ENCODE measurements at places on chromosomes 5 and 9. TPM values are rescaled to one million over a fixed set of nuclear protein-coding genes. Genes with fewer than 3 reads are reported as not detected.

GRCh38 chr5:89992201-89992600, 417.4 kb downstream of the CETN3 start:
- no peak for DNase-seq

- DNase-seq: no peak
Observed at GRCh38 chr5:116142495-116142894, 57.7 kb downstream of the COMMD10 start.

DNA sequence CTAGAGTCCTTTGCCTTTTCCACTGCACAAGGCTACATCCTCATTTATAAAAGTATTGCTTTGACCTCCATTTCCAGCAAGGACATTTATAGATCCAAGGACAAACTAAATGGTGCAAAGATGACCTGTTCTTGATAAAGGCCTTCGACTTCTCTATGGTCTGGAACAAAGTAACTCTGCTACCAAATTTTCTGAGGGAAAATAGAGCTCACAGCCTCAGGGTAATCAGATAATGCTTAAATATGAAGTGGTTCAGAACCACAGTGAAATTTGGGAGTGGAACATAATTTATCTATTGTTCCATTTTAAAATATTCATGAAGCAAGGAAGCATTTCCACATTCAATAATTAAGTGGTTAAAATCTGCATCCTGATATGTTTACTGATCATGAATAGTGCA, 137.5 kb downstream of the TTLL11 start:
- DNase-seq: no peak

DNA sequence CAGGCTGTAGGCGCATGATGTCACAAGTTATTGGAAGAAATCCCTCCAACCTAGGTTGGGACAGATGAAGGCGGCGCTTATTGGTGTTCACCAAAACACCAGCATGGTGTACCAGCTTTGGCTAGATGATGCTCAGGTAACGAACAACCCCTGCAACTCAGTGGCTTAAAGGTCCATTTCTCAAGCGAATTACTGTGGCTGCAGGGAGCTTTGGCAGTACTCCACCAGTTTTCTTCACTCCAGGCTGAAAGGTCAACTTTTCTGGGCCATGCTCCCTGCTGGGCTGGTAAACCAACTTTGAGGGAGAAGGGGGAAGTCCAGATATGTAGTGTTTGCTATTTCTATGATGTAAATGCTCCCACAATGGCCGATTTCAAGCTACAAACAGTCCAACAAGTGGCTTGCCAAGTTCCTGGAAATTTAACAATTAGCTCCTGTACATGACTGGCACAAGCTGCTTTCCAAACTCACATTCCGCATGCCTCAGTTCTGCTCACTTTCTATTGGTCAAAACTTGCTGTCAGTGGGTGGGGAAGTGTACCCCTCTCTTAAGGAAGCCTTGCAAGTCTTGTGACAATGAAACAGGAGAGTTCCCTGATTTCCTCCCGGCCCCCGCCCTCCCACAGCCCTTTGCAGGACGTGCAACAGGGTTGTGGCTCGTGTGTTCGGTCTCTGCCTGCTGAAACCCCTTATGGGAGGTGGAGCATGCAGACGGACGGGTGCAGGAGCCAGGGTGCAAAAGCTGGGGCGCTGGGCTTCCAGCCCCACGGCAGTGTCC, 588 bp upstream of the ZBED3 start:
- peak; percentile 87 for DNase-seq

DNA sequence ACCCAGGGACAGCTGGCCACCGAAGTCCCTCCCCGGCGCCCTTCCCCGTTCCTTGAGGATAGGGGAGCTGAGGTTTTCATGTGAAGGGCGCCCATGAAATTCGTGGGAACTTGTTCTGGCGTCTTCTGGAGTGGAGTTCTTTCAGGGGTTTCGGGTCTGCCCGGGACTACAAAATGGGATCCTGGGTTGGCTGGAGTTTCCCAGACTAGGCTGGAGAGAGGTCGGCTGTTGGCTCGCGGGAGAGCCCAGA, 3.6 kb upstream of the RGMB start:
- DNase-seq: no peak

- no peak for DNase-seq
Observed at GRCh38 chr5:34062419-34062818, 19.4 kb upstream of the C1QTNF3 start.

DNA sequence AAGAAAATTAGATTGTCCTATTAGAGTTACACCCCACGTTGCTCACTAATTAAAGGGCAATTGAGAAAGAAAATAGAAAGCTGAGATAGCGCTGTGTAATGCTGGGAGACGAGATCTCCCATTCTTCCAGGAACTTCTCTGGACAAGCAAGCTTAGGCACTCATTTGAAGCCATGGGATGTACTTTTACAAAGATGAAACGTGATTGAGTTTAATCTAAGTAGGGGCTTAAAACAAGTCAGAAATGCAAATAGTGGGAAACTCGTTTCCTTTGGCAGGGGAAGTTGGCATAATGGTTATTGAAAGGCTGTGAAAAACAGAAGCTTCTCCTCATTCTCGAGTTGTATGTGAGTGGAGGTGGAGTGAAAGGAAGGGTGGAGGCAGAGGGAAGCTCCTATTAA, 3.7 kb downstream of the PRDM6 start:
- DNase-seq: no peak

DNA sequence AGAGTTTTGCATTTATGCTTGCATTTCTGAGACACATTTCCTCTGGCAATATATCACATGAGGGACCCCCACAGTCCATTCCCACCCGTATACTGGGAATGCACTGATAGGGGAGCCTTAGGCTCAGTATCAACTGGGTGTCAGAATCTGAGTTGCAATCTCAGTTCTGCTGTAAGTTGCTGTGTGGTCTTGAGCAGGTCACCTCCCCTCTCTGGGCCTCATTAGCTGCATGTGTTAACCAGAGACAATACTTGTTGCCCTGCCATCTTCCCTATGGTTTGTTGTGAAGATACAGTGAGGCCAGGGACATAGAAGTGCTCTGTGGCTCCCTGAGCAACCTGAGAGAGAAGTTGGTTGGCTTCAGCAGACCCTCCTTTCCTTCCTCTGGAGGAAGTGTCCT, 55.7 kb upstream of the TGFBR1 start:
- no peak for DNase-seq

DNA sequence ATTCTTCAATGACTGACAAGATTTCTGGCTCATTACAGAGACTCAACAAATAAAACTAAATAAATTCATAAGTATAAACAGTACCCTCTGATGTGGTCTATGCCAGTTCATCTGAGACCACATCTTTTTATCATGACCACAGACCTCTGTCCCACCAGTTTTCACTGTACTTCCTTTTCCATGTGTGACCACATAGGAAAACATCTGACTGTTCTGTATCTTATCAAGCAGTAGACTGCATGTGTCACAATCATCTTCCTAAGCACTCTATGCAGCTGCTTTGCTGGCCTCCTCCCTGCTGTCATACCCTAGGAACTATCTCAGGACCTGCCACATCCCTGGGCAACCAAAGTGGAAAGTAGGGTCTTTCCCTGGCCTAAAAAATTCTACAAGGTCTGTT, 205.0 kb upstream of the ZNF462 start:
- no peak for DNase-seq

DNA sequence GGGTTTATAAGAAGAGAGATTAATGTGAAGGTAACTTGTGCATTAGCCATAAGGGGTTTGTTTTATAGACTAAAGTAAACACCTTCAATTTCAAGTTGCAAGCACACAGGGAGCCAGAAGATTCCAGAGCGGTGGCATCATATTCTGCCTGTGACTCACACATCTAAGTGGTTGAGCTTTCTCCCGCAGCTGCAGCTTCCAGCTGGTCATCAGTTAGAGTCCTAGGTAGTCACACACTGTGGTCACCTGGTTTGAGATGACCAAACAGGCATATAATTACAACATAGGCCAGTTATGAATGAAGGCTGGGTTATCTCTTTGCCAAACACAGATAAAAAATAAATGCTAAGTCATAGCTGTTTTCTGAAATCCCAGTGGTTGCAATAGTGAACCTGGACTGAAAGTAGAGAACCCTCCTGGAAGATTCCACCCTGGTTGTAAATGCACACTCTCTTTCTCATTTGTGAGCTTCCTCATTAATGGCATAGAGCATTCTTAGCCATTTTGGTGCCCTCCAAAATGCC, 171.3 kb downstream of the GDNF start:
- DNase-seq: peak; percentile 47

DNA sequence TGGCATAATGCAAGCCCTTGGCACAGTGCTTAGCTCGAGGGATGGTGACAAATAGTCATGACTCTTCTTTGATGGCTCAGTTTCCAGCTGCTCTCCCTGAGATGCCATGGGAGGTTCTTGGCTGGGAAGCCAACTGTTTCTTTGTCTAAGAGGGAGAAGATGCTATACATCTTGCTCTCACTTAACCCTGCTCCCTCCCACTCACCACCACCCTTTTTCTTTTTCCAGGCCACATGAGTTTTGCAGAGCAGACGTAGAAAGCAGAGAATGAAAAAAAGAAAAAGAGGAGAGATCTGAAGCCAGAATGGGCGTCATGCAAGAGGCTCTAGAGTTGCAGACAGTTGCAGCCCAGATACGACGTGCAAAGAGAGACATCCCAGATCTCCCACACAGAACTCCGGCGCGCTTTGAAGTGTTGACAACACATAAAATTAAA, 160.5 kb downstream of the FGF18 start:
- no peak for DNase-seq

DNA sequence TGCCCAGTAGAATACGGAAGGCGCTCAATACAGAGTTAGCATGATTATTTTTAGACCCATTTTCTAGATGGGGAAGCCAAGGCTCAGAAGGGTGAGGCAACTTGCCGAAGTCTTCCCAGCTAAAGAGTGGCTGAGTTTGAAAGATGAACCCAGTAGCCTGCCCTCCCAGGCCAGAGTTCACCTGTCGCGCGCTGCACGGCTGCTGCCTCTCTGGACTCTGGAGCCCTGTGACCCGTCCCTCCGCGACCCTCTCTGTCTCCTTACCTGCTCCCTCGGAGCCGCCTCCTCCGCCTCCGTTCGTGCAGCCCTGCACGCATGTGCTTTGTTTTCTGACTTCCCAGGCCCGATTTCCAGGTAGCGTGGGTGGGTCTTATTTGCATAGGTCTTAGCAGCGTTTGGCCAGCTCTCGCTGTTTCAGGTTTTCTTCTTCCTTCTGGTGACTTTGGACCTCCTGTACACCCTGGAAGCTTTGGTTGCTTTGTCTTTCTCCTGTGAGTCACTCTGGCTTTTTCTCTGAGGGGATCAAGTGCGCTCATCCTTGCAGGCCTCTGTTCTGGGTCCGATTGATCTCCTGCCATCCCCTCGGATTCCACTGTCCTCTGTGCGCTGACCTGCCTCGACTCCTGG, at the start of gene RNF183:
TSS of gene RNF183 (minus strand) at position 585 of the 627 bp plus-strand sequence. CDS start 5,192 bp downstream, outside the sequence.
- DNase-seq: no peak

GRCh38 chr5:158731014-158731413, 368.7 kb downstream of the EBF1 start:
- peak; percentile 19 for DNase-seq

GRCh38 chr9:79962836-79963235, 391.1 kb downstream of the TLE4 start:
- no peak for DNase-seq

- no peak for DNase-seq
Observed at GRCh38 chr5:62650197-62650596, 71.6 kb downstream of the LRRC70 start.

DNA sequence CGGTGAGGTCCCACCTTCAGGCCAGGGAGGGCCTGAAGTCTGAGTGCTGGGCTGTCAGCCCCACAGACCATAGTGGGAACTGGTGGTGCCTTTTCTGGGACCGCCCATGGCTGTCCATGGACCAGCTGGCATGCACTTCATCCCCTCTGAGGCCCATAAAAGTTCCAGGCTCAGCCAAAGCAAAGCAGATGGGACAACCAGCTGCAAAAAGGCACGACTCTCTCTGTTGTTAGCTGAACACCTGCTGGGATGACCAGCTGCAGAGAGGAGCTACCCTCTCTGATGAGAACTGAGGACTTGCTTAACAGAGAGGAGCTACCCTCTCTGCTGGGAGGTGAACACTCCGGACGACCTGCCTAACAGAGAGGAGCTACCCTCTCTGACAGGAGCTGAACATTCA, 844.3 kb upstream of the DMAC1 start:
- DNase-seq: no peak

The KCTD16 gene
- total RNA-seq: 0.02 TPM

The DAB2 gene
- 32.8 TPM for total RNA-seq

The TRIP13 gene
- total RNA-seq: 0.15 TPM

The LCN1 gene
- not detected for total RNA-seq

The FOXD4L6 gene
- total RNA-seq: not detected

The SLC25A2 gene
- total RNA-seq: not detected

The IFNE gene
- total RNA-seq: not detected

The ESM1 gene
- 0.31 TPM for total RNA-seq

Measured in right lobe of liver (tissue), 6 donors.